ENCODE measurements at places on chromosomes 12 and 14.
A peak's percentile ranks its signal among the peaks of the same experiment; 100 is the strongest.

DNA sequence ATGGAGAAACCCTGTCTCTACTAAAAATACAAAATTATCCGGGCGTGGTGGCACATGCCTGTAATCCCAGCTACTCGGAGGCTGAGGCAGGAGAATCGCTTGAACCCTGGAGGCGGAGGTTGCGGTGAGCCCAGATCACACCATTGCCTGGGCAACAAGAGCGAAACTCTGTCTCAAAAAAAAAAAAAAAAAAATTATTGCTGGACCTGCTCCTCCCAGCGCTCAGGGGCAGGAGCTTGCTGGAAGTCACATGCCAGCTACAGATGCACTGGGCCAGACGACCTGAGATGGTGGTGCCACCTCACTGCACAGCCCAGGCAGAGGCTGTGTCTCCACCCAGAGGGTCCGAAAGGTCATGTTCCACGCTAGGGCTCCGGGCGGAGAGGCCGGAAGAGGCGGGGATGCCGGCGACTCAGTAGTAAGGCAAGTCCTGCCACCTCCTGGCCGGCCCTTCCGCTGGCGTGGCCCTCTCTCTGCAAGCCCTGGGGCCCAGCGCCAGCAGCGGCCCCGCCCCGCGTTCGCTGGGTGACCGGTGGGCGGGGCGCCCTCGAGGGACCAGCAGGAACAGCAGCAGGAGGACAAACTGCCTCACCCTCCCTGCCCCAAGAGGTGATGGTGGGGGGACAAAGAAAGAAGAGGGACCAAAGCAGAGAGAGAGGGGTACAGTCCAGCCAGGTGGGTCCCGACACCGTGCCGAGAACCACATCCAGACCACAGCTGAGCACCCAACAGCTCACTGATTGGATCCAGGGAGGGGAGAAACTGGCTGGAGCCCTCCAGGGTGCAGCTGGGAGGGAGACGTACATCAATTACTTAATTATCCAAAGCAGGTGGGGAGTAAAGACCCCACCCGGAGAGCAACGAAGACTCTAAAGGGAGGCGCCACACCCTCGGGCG, 3.6 kb upstream of the RHOF start:
- peak; percentile 34 for DNase-seq

DNA sequence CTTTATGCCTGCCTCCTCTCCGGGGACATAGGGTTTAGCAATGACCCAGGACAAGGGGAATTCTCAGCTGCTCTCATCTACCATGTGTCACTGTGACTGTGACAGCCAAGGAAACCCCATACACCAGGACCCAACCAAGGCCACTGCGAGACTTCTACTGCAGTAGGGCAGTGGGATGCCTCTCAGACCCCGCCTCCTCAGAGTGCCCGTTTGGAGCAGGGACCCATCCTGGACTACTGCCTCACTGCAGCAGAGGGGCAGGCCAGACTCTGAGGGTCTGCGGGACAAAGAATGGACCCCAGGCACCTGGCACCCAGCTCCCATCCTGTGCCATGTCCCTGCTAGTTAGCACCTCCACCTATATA, 71.3 kb upstream of the DDX11 start:
- DNase-seq: no peak

GRCh38 chr12:105386431-105386830, 55.9 kb downstream of the C12orf75 start:
- no peak for DNase-seq

DNA sequence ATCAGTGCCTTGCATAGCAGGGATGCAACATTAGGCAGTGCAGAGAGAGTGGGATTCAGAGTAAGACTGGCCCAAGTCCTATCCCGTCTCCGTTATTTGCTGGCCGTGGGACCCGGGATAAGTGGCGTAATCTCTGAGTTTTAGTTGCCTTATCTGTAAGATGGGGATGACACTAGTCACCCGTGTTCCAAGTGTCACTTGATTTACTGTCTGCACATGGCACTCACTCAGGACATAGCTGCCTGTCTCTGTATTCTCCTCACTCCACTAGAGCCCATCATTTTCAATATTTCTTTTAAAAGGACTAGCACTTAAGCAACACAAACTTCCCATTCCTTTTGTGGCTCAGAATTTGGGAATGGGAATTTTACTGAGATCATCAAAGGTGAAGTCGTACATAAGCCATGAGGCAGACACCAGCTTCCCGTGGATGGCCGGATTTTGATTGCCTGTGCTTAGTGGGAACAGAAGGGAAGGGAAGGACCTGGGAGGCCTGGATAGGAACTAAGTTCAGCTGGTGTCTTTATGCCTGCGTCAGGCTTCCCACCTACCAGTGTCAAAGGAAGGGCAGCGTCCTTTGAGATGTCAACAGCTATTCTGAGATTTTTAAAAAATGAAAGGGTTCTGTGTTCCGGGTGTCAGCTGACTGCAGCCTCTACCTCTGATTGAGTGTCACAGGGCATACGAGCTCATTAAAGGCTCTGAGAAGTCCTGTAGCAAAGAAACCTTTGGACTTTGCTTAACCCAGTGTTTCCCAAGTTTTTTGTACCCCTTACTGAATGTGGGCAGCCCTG, 361.4 kb downstream of the CACNA1C start:
- no peak for DNase-seq

DNA sequence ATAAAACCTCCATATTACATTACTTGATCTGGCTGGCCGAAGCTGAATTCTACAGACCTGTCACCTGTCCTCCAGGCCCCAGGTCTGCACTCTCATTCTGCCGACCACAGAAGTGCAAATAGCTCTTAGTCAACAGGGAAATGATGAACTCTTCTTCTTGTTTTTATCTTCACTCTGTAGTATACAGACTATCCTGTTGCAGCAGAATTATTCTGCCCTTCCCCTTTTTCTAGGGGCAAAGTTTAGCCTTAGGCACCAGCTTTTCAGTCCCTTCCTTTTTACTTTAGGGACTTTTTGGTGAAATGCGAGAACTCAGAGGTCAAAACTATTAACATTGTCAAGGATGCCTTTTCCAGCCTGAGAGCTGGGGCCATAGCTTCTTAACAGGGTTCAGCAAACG, 229.6 kb upstream of the EGLN3 start:
- DNase-seq: no peak
